DMS 273 treated with DMSO at 0.1 percent for 48 hours (cell line): ENCODE measurements at places on chromosomes 12 and 14.

DNA sequence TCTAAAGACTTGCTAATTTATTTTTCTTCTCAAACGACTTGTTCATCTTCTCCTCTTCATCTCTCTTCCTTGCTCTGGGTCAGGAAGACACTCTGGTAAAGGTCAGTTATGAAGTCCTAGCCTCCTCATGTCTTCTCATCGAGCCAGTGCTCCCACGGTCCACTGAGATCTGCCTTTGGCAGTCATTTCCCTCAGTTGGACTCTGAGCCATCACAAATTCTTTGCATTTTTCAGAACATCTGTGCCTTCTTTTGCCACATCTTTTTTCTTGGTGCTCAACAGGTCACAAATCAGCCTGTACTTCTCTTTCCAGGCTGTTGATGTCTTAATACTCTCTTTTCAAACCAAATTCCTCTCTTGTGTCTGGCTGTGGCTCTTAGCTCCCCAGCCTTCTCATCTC, 49.7 kb downstream of the IGF1 start:
- DNase-seq: no peak

DNA sequence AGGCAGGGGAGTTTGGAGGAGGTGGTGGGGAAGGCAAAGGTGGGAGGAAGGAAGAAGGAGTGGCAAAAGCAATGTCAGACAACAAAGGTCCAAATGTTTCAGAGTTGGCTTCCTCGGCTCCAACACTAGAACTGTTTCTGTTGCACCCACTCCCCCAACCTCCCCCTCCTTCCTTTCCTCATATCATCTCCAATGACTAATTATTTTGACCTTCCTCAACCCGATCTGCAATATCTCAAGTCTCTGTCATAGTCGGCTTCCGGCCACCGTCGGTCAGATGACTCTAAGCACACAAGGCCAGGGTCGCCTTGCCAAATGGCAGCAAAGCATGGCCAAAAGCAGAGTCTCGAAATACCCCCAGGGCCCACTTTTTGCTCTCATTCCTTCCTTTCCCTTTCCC, 637.0 kb upstream of the TBX3 start:
- no peak for DNase-seq

- no peak for DNase-seq
Observed at GRCh38 chr14:67391268-67391667, 20.7 kb downstream of the PLEK2 start.

DNA sequence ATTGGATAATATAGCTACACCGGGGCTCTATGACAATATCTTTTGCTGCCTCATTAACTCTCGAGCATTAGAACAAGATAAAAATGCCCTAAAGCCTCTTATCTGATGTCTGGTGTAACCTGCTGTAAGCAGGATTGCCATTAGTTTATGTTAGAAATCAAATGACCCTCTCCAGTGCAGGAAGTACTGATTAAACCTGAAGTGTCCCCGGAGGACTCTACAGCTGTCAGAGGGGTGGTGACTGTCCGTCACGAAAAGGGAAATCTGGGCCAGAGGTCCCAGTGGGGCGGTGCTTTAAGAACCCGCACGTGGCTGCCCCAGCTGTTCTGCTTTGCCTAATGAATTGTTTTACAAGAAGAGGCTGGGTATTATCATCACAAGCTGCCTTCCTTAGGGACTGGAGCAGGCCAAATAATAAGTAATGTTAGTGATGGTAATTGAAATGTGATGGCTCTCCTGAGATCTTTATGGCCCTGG, 55.7 kb downstream of the LIN52 start:
- DNase-seq: peak; percentile 62

- DNase-seq: no peak
Observed at GRCh38 chr12:69779928-69780327, 41.3 kb downstream of the RAB3IP start.

DNA sequence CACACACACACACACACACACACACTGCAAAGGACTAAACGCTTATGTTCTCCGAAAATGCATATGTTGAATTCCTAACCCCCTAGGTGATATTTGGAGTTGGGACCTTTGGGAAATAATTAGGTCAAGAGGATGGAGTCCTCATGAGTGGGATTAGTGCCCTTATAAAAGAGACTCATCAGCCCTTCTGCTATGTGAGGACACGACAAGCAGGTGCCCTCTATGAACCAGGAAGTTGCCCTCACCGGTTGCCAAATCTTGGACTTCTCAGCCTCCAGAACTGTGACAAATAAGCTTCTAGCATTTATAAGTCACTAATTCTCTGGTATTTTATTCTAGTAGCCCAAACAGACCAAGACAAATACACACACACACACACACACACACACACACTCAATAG, 20.7 kb upstream of the TCP11L2 start:
- no peak for DNase-seq

GRCh38 chr12:94799136-94799535, 148.8 kb upstream of the TMCC3 start:
- no peak for DNase-seq

DNA sequence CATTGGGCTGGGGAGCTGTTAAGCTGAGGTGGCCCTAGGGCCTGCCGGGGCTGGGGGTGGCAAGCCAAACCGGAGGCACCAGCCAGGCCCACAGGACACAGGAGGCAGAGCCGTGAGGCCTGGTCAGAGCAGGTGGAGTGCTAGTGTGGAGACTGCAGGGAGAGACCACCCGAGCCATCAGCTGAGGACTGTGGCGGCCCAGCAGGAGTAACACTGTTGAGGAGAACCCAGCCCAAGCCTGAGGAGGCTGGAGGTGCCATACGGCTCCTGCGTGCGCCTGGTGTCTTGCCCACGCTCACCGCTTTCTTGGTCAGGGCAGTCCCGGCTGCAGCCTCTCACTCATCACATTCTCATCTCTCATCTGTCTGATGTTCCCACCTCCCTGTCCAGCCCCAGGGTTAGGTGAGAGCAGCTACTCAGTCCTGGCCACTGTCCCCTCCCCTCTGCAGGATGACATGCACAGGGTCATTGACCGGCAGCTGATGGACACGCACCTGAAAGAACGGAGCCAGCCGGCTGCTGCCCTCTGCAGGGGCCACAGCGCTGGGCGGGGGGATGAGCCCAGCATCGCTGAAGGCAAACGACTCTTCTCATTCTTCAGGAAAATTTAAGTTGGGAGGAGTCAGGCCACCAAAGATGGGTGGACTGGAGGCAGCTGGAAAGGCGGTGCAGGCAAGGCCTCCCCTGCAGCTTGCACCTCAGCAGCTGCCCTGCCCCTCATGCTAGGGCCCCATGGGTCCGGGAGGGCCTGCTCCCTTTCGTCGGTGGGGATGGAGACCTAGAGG, 23.8 kb downstream of the RAB35 start:
- DNase-seq: no peak
